ENCODE measurements at places on chromosomes 3 and 15.

DNA sequence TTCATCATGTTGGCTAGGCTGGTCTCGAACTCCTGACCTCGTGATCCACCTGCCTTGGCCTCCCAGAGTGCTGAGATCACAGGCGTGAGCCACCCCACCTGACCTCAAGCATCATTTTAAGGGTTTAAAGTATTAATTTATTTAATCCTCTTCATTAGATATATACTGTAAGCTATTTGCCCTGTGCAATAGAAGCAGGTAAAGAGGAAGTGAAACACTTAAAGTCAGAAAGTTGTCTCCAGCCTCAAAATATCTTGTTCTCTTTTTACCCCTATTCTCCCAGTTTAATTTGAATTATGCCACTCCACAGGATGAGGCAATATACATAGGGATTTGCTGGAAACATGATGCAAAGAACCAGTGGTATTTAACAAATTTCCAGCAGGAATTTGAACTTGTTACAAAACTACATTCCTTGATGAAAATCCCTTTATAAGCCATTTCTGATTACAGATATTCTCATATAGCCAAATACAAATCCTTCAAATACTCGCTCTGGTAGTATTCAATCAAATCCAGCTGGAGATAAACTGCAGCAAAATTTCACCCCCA lies 2.0 kb downstream of the NDUFB5 start:
- no peak for DNase-seq

- DNase-seq = peak; percentile 56
Observed at GRCh38 chr3:55488398-55489055, 1.4 kb upstream of the WNT5A start.

DNA sequence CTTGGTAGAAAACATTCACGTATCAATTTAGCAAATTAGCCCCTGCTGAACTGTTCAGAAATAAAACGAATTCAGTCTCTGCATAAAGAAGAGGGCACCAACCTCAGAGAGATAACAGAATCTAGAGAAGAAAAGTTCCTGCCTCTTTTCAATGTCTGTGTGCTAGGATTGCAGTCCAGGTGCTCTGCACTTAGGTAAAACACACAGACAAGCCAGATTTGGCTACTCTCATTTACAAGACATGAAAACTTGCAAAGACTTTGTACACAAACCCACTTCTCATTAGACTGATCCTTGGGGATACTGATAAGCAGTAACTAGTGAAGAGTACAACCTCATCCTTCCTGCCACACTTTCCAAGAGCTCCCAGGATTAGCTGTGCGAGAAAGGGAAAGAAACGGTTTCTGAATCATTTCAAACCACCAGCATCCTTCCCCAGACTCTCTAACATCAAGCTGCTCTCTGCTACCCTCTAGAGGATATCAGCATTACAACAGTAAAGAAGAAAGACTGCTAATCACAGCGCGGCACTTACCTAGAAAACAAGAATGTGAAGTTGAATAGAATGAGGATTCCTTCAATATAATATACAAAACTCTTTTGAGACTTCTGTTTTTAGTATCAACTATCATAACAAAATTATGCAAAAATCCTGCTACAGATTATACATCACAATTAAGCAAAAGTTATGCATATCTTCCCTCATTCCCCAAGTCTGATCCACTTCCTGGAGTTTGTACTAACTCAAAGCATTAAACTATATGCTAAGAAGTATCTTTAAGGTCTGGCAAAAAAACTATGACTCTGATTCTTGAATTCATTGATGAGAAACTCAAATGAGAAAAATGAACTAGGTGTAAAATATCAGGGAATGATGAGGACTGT lies 306.4 kb downstream of the MAGI1 start:
- DNase-seq = no peak

GRCh38 chr15:90126596-90127435 lies 24.5 kb upstream of the IDH2 start:
- no peak for DNase-seq

DNA sequence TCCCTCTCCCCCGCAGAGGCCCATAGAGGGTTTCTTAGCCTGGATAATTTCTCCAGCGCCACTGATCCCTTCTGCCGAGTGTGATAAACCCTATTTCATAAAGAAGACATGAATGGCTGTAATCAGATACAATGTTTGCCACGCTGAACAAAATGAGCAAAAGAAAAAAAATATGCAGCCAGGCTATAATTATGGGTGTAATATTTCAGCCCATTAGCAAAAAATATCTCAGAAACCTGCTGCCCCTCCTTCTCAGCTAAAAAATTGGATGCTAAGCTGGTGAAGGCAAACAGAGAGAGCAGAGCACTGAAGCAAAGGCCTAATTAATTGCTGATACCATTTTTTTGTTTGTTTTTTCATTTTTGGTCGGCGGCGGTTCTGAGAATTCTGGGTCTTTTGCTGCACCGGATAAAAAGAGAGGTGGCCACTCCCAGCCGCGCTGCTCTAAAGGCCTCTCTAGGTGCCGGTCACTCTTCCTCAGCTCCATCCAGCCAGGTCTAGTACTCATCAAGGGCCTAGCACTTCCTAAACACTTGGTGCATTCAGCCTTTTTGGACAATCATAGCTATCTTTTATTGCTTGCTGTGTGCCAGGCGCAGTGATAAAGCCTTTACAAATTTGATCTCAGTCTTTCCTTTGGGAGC lies 128.7 kb upstream of the TLE3 start:
- no peak for DNase-seq

All from amygdala (tissue), 56 donors.